HT-29 (cell line): ENCODE measurements at places on chromosomes 4 and X.

GRCh38 chr4:24664956-24665355 lies 80.6 kb upstream of the DHX15 start:
- no peak for DNase-seq

- no peak for DNase-seq
Measured at GRCh38 chrX:11363069-11363594, 69.9 kb downstream of the AMELX start.

DNA sequence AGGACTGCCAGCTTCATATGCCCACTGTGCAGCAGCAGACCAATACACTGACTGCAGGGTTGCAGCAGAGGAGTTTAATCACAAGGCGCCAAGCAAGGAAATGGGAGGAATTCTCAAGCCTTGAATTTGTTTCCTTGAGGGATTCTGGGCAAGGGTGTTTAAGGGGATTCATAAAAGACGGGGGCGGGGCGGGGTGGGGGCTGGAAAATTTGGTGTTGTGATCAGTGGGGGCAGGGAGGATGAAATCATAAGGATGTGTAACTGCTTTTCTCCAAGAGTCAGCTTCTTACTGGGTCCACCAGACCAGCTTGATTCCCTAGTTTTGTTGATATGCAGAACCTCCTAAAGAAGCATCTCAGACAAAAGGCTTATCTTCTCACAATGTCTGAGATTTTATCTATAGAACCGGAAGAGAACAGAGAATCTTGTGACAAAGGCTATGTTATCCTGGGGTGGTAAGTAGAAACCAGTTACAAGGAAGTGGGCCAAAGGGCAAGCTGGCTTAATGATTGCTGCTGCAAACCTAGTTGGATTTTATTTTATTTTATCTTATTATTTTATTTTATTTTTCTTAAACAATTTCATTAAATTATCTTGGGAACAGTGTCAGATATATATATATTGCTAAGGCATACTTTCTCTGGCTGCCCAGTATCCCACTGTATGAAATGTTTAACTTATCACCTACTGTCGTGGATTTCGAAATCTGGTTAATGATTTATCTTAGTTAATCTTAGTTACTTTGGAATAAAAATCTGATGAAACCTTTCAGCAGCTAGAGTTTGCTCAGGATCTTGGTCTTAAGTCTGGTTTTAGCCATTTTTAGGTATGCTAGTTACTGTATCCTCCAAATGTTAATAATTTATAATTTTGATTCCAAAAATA lies 276.4 kb downstream of the RPA4 start:
- peak; percentile 55 for DNase-seq

DNA sequence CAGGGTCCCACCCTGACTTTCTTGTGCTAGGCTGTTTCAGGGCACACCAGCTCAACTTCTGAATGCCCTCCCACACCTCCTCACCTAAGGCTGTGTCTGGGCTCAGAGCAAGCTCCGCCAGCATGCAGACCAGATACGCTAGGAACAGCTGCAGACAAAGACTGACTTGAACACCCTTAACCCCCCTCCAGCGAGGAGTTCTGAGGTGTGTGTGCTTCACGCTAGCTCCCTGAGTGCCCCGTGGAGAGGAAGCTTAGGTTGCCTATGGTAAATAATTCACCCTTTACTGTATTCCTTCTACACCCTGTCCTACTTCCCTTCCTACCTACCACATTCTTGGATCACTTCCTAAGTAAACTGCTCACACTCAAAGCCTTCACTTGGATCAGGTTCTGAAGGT lies 115.0 kb downstream of the VCX3B start:
- DNase-seq, result no peak

- DNase-seq, result no peak
Measured at GRCh38 chr4:138669479-138670315, 345.9 kb upstream of the NOCT start.

GRCh38 chrX:119753639-119754257 lies 4.6 kb upstream of the SOWAHD start:
- DNase-seq, result peak; percentile 65

GRCh38 chr4:75745161-75745560 lies 20.8 kb downstream of the USO1 start:
- no peak for DNase-seq

- DNase-seq, result no peak
Measured at GRCh38 chr4:21415728-21416127, 532.8 kb downstream of the KCNIP4 start.

- DNase-seq, result no peak
Measured at GRCh38 chrX:32010212-32010611, 938.4 kb upstream of the FTHL17 start.

DNA sequence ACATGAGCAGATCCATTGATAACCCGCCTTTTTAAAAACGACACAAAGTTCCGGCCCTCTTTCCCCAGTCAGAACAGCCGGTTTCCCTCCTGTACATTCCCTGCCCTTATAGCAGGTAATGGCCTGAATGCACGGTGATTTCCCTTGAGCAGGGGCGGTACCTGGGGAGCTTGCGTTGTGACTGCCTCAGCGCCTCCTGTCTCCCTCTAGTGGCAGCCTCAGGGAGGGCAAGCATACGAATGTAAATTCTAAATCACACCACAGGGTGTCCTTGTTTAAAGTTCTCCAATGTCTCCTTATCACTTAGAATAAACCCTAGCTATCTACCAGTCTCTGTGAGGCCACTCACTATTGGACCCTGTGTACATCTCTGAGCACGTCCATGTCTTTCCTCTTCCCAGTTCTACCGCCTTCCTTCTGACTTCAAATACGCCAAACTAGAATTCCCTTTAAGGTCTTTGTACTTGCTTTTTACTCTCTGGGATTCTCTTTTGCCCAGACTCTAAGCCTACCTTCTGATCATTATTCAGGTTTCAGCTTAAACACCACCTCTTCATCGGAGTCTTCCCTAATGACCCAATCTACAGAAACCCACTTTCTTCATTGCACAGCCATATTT lies 18.4 kb upstream of the LDB2 start:
- peak; percentile 81 for DNase-seq

DNA sequence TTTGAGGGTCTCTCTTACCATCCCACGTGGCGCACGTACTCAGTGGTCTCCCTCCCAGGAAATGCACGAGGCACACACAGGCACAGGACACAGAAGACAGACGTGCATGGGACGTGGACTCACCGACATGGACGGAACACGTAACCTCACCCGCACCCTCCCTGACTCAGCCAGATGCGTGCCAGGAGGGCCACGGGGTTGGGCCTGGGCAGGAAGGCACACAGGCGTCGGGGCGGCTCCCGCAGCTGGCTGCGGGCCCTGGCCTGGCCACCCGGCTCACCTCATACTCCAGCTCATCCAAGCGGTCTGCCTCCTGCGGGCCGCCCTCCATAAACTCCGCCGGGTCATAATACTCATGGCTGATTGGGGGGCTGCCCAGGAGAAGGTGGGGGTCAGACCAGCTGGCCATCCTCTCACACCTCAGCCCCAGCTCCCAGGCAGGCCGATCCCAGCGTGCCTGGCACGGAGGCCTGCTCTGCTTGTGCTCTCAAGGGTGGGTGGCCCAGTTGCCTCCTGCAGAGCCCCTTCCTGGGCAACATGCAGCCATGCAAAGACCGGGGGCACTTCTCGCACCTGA lies 12.6 kb downstream of the SSR4 start:
- DNase-seq, result no peak

DNA sequence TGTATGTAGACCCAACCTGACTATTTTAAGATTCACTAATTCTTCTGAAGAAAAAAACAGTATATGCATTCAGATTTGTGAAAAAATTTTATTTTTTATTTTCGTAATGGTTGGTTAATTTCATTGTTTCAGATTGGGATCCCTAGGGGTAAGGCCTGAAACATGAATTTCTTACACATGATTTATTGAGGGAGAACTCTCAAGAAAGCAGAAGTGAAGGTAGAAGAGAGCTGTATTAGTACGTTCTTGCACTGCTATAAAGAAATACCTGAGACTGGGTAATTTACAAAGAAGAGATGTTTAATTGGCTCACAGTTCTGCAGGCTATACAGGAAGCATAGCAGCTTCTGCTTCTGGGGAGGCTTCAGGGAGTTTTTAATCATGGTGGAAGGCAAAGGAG lies 611.9 kb upstream of the TECRL start:
- no peak for DNase-seq

DNA sequence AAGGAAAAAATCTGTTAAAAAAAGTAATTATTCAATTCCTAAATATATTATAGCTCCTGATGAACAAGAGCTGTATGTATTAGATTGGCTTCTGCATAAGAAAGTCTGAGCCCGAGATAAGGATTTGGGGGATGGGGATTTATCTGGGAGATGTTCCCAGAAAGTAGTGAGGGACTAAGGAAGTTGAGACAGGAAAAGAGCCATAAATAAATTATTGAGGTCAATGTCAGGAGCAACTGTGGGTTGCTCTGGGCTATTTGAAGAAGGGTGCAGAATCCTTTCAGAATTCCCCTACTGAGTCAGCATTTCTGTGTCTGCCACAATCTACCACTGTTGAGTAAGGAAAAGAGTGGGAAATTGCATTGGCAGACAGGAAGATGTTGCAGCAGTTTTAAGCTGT lies 3.1 kb upstream of the TDO2 start:
- DNase-seq, result no peak
